Activated gamma-delta T cell treated with anti-CD3 and anti-CD28 coated beads, Interleukin-2, amount 50 U/mL, for 16 hours (primary cell): ENCODE measurements at places on chromosomes 2 and 18.

- peak; percentile 8 for DNase-seq
These were observed 219.8 kb upstream of the PARD3B start for GRCh38 chr2:204325468-204325867.

GRCh38 chr2:233355916-233356315, 1.6 kb downstream of the DGKD start:
- DNase-seq: no peak

GRCh38 chr2:72043985-72044384, 103.7 kb downstream of the CYP26B1 start:
- no peak for DNase-seq

- DNase-seq: no peak
These were observed 18.7 kb downstream of the SMIM21 start for GRCh38 chr18:75408554-75409506.

DNA sequence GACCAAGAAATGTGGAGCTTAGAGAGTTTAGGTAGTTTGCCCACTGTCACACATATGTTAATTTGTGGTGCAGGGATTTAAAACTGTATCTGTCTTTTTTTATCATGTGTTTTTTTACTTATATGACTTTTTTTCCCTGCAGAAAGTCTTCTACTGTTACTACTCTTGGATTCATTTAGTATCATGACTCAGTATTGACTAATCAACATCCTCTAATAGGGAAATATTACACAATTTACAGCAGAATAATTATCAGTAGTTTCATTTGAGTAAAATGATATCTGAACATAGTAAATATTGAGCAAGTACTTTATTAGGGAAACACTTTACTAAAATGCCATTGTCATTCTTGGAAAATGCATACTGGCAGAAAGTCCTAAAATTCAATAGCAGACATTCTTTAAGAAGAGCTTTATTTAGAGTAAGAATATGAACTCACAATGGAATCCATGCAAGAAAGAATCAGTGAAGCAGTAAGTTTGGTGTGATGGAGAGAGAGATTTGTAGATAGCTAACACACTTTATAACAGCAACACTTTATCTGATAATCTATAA, 425.9 kb upstream of the SLC8A1 start:
- no peak for DNase-seq

GRCh38 chr2:1670636-1671035, 73.7 kb downstream of the PXDN start:
- no peak for DNase-seq

GRCh38 chr2:162266460-162266760, 23.2 kb upstream of the FAP start:
- DNase-seq: no peak

- DNase-seq: no peak
These were observed 122.5 kb upstream of the RBMS1 start for GRCh38 chr2:160616149-160616548.

- no peak for DNase-seq
These were observed 3.3 kb upstream of the SLC14A2 start for GRCh38 chr18:45611943-45612342.
